ENCODE measurements at places on chromosomes 4 and X.

- no peak for DNase-seq
Measured at GRCh38 chr4:93947286-93947685, 118.7 kb downstream of the ATOH1 start.

GRCh38 chr4:1801286-1801958, 8.3 kb downstream of the FGFR3 start:
- DNase-seq = no peak

- no peak for DNase-seq
Measured at GRCh38 chrX:121244511-121244910, 197.1 kb downstream of the GLUD2 start.

DNA sequence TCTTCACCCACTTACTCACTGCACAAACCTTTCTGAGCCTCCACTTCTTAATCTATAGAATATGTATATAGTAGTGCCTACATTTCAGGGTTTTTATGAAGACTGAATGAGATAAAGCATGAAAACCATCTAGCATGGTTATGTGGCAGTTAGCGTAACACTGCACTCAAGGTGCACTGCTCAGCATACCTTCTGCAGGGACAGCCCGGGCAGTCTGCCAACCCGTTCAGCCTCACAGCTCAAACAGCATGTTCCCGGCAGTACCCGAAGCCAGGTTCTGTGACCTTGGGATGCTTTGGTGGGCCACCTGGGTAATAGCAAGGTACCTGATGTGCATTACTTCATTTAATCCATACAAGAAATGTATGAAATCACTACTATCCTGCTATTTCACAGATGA, 81.4 kb downstream of the DOCK11 start:
- DNase-seq = no peak

GRCh38 chrX:134622056-134622812, 36.0 kb downstream of the PLAC1 start:
- peak; percentile 55 for DNase-seq

GRCh38 chr4:39470402-39470801, 11.5 kb downstream of the LIAS start:
- no peak for DNase-seq

- peak; percentile 15 for DNase-seq
Measured at GRCh38 chr4:67393699-67394281, 151.5 kb downstream of the CENPC start.

GRCh38 chr4:4985036-4985435, 34.2 kb downstream of the CYTL1 start:
- DNase-seq = no peak

GRCh38 chr4:145298885-145299284, 118.5 kb upstream of the OTUD4 start:
- no peak for DNase-seq

- DNase-seq = peak; percentile 15
Measured at GRCh38 chrX:13223868-13224567, 95.8 kb downstream of the ATXN3L start.

- no peak for DNase-seq
Measured at GRCh38 chr4:90982813-90983212, 855.6 kb downstream of the CCSER1 start.

DNA sequence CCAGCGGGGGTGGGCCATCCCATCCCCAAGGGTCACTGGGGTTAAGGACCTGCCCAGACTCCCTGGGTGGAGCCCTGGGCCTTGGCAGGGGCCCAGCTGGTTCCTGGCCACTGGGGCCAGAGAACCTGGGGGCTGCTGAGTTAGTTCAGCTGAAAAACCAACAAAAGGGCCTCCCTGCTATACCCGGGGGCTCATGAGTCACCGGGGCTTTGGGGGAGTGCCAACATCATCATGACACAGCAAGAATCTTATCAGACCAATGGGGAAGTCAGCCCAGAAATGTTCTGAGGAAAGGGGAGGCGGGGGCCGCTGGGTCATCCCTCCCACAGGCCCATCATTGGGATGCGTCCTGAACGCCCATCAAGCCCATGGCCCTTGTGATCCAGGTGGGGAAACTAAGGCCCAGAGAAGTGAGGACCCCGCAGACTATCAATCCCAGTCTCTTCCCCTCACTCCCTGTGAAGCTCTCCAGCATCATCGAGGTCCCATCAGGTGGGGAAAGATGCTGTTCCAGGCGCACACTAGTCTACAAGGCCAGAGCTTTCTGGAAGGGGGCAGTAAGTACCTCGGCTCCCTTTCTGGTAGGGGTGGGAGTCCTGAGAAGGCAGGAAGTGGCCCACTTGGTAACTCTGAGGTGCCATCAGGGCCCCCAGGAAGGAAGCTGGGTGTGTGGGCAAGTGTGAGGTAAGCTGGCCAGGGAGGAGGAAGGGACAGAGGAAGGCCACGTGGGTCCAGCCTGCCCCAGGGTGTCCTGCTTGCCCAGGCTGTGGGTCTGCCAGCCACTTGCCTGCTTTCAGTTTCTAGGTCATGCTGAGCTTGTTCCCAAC, 4.5 kb downstream of the G6PD start:
- DNase-seq = peak; percentile 86

GRCh38 chrX:25198891-25199290, 183.1 kb upstream of the ARX start:
- DNase-seq = no peak

DNA sequence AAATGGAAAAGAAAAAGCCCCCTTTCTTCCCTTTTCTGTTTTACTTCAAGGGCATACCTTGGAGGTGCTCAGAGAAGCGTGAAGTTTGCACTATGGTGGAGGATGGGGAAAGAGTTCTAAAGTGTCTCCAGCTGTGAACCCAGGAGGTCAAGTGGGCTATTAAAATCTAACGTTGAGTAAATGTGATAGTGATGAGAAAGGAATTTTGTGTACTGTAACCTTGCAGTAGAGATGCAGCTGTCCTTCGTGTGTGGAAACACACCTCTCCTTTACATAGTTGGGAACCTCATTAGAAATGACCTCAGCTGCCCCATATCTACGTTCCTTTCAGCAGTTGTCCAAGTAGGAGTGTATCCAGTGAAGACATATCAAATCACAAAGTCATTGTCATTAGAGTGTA, 26.5 kb downstream of the ADH5 start:
- DNase-seq = no peak

Measured in AG09319 (cell line).